Vagina (tissue), 2 donors: ENCODE measurements at places on chromosomes 16 and 17.

GRCh38 chr16:89586218-89586617 is 10.7 kb downstream of the CPNE7 start:
- DNase-seq, result no peak

- DNase-seq, result no peak
These were observed 7.7 kb upstream of the ITPRIPL2 start for GRCh38 chr16:19105891-19106624.

DNA sequence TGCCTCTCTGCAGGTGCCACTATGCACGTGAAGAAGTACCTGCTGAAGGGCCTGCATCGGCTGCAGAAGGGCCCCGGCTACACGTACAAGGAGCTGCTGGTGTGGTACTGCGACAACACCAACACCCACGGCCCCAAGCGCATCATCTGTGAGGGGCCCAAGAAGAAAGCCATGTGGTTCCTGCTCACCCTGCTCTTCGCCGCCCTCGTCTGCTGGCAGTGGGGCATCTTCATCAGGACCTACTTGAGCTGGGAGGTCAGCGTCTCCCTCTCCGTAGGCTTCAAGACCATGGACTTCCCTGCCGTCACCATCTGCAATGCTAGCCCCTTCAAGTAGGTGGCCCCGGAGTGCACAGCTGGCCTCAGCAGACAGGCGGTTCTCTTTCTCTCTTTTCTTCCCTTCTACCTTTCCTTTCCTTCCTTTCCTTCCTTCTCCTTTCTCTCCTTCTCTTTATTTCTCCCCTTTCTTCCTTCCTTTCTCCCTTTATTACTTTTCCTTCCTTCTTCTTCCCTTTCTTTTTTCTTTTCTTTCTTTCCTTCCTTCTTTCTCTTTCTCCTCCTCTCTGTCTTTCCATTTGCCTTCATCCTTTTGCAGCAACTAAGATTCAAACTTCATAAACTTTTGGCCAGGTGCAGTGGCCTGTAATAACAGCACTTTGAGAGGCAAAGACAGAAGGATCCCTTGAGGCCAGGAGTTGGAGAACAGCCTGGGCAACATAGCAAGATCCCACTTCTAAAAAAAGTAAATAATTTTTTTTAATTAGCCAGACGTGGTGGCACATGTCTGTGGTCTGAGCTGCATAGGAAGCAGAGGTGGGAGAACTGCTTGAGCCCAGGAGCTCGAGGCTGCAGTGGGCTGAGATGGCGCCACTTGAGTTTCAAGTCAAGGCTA is 46.7 kb downstream of the SCNN1B start:
- no peak for DNase-seq

DNA sequence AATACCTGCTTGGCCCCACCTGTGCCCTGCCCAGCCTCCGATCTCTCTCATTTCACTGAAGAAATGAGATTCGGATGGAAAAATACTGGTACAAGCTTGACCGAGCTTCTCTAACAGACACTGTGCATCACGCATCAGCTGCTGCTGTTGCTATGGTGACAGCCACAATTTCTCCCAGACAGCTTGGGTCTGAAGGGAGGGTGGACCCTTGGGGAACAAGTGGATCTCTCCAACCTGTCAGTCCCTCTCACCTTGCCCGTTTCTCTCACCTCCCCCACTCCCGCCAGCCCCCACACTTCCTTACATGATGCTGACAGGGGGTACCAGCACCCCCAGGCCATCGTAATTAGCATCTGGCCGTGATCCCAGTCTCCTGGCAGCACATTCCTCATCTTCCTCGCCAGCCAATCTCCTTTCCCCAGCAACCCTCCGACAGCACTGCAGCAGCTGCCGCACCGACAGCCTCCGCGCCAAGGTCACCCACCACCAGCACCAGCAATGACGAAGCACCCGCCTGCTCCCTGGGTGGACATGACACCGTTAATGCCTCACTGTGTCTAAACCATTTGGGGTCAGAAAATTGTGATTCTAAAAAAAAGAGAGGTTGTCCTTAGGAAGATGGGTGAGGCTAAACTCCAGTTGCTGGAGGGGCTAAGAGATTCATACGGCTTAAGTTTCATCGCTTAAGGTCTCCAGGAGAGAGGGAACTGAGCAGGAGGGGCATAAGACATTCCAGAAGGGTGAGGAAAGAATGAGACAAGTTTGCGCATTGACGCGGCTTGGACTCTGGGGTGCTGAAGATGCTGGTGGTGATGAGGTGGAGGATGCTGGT is 58.6 kb upstream of the TNRC6A start:
- DNase-seq, result peak; percentile 94

DNA sequence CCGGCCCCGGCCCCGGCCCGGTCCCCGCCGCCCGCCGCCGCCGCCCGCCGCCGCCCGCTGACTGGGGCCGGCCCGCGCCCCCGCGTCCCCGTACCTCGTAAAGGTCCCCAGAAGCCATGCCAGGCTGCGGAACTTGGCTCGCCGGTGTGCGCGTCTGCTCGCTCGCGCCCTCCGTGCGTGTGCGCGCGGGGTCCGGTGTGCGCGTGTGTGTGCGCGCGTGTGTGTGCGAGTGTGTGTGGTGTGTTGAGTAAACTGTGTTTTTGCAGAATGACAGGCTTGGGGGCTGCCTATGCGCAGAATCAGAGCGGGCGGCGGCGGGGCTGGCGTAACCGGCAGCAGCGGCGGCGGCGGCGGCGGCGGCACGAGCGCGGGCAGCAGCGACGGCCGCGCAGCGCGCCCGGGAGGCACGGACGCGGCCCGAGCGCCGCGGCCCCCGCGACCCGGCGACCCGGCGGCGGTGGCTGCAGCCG is 307 bp downstream of the CDYL2 start:
- no peak for DNase-seq
